ENCODE measurements at places on chromosomes 5 and 9. TPM values are rescaled to one million over a fixed set of nuclear protein-coding genes. Genes with fewer than 3 reads are reported as not detected.

DNA sequence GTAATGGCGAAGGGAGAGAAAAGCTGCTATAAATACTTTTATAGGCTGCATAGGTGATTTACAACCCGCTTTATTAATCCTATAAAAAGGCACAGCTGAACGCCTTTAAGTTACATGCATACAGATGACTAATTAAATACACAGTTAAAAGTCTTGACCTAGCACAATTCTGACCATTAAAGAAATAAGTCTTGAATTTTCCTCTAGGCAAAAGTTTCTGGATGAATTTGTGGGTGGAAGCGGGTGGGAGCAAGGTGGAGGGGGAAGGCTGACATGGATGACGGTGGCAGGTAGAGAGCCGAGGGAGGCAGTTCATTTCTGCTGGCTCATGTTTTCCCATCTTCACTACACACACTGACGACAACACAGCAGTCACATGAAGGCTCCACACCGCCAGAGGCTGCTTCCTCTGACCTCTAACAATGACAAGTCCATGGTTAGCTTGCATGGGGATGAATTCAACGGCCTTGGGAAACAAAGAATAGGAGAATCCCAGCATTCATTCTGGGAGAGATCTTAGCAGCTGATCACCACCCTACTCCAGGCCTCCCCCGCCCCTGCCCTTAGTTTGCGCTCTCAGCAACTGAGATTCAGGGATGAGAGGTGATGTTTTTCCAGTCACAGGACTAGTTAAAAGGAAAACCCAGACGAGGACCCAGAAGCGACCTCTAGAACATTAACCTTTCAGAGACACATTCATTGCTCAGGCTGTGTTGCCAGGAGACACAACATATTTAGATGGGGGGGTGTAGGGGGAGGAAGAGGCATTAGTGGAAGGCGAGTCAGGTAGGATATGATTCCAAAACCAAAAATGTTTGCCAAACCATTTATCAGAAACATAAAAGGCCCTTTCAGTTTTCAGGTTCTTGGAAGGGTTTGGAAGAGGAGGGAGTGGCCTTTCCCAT lies 329.3 kb downstream of the PIK3R1 start:
- no peak for DNase-seq

GRCh38 chr5:122053181-122054109 lies 24.6 kb downstream of the LOX start:
- no peak for DNase-seq

DNA sequence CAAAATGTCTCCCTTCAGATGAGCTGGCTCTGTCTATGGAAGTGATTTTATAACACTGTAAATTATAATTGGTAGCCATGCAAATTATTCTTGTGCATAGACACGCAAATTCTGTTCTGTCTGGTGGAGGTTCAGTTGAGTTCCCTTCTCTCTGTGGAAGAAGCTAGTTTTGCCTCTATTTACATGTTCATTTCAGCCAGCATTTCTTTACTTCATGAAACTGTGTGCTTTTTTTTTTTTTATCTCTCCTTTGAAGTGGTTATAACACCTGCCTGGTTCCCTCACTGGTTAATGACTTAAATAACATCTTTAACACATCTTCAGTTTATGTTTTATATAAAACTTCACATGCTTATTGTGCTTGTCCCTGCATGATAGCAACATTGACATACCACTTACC lies 149.4 kb upstream of the FBXL7 start:
- DNase-seq, result no peak

ZDHHC11 gene
- not detected for total RNA-seq

DNA sequence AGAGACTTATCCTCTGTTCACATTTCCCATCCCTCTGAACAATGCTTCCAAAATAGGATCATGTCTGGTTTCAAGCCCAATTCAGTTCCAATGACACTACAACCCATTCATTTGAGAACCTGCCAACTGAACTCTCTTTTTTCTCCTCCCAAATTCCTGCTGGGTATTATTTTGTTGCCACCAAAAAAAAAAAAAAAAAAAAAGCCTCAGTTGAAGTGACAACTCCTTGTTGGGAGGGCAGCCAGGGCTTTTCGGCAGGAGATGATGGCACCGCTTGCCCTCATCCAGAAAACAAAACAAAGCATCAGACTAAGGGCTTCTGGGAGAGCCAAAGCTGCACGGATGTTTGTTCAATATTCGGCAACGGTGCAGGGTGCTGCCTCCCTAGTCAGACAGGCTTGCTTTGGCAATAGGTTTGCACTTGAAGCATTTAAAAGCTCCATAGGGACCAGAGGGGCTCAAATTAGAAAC lies 30.6 kb upstream of the TRIM32 start:
- no peak for DNase-seq

PCDHGA2 gene
- 2.1 TPM for total RNA-seq

POU5F2 gene
- total RNA-seq, result 0.34 TPM

- no peak for DNase-seq
These were observed 17.1 kb upstream of the EPB41L4A start for GRCh38 chr5:112436144-112436543.

DNA sequence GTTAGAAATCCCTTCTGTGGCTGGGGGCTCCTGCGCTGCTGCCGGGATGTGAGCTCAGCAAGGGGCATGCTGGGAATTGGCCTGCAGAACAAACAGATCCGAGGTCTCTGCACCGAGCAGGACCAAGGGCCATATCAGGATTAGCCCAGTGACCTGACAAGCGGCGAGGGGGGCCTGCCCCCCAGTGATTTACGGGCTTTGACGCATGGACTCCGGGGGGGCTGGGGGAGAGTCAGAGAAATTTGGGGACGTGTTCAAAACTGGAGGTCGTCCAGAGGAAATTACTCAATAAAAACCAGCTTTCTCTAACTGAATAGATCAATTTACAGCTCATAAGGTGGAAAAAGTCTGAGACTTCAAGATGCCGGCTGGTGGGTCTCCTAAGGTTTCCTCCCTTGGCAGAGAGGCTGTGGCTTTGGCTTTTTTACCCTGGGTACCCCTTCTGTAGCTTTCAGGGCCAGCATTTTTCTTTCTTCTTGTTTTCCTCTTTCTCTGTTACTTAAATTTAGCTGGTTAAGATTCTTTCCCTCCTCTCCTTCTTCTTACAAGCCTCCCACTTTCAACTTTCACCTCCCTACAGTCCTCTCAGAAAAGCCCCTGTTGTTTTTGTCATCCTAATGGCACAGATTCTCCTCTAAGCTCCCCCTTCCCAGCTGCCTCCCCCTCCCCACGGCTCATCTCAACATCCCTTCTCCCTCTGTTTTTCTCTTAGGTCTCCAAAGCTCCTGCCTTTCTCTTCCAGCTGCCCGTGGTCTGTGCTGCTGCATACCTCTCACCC lies 551.0 kb downstream of the CCDC171 start:
- DNase-seq, result no peak

- peak; percentile 40 for DNase-seq
These were observed 88.9 kb downstream of the LIFR start for GRCh38 chr5:38467353-38468040.

MYMK gene
- total RNA-seq, result not detected

- DNase-seq, result no peak
These were observed 423.6 kb downstream of the IRX1 start for GRCh38 chr5:4019009-4019769.

- no peak for DNase-seq
These were observed 73.9 kb downstream of the KLF9 start for GRCh38 chr9:70340572-70340971.

RMRP gene
- 826 TPM for total RNA-seq

DNA sequence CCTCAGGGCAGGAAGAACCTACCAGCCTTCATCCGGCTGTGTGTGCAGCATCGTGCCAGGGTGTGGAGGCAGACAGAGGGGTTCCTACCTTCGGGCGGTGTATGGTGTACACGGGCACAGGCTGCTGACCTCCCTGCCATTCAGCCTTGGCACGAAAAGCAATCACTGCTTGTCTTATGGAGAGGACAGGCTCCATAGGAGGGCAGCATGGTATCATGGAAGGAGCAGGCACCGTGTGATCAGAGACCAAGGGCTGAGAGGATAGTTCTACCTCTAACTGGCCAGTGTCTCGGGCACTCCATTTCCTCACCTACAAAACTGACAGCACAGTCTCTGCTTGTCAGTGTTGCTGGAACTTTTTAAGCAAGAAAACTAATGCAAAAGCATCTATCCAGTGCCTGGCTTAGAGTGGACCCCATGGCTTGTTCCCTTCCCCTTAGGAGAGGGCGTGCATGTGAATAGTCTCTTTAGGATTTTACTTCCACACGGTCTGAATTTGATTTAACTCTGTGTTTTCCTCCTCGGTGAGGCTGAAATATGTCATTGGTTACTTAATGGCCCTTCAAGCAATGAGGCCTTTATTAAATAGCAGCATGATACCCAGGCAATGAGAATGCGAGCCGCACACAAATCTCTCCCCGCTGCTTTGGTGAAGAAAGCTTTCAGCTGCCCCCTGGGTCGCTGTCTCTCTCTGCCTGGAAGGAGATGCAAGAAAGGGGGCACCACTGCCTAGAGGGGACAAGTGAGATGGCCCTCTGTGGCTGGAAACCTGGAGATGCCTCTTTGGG lies 22.2 kb downstream of the TTLL11 start:
- DNase-seq, result no peak

PLAC8L1 gene
- total RNA-seq, result not detected

FABP6 gene
- total RNA-seq, result not detected

EIF4E1B gene
- not detected for total RNA-seq

- no peak for DNase-seq
These were observed 10.4 kb upstream of the RXRA start for GRCh38 chr9:134315716-134316448.

CDC20B gene
- total RNA-seq, result not detected

C5 gene
- 2.4 TPM for total RNA-seq

GRCh38 chr5:141863569-141864178 lies 14.5 kb downstream of the PCDH1 start:
- peak; percentile 41 for DNase-seq

WNT8A gene
- not detected for total RNA-seq

DNA sequence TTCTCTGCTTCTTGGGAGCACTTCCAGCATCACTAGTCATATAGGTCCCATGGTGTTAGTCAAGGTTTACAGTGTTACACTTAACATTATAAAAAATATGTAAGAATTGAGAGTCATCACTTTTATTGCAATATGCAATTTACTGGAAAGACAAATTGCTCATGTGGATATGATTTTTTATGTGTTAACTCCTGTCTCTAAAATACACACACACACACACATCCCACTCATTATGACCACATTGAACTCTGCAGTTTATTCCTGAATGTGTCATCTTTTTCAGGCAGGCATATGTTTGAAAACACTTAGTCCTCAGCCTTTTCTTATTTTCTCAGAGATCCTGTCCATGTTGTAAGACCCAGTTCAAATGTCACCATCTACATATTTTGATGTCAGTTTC lies 148.5 kb upstream of the MRPS30 start:
- no peak for DNase-seq

ZNF462 gene
- 6.5 TPM for total RNA-seq

GRCh38 chr9:113588242-113588810 lies 124.8 kb downstream of the RGS3 start:
- DNase-seq, result no peak

DNA sequence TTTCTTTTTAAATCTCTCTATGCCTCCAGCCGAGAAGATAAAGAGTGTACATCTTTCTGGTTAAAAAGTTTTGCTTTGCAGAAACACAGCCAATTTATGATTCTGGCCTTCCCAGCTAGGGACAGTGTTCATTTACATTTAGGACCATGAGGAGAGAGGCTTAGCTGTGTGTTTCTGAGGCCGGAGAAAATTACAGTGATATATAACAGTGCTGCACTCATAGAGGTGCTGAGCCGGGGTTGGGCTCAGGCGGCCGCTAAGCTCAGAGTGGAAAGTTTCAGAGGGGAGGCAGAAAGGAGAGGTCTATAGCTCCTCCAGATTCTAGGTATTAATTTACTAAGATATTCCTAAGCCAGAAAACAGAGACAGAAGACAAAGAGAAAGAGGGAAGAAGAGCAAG lies 37.0 kb upstream of the LCP2 start:
- no peak for DNase-seq

SPAG8 gene
- total RNA-seq, result not detected

GRCh38 chr5:45623832-45624231 lies 72.3 kb downstream of the HCN1 start:
- no peak for DNase-seq

Measured in SJSA1 (cell line).